ENCODE measurements at places on chromosomes 12 and 14.

DNA sequence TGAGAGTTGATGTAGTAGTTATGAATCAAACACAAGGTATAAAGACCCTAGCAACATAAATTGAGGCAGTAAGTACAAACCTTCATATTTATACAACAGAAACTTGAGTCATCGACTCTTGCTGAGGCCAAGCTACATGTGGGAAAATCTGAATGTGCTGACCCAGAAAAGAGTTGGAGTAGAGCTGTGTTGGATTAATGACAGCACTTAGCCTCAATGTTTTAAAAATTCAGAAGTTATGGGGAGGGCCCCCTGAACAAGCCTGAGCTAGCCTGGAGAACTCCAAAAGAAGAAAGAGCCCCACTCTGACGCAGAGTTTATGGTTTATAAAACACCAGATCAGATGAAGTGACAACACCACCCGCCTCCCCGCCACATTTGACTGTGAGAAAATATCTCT is 100.0 kb downstream of the DUSP6 start:
- DNase-seq, result no peak

- no peak for DNase-seq
These were observed 6.0 kb upstream of the ACVRL1 start for GRCh38 chr12:51901121-51901817.

- no peak for DNase-seq
These were observed 186.2 kb downstream of the DICER1 start for GRCh38 chr14:94970941-94971730.

DNA sequence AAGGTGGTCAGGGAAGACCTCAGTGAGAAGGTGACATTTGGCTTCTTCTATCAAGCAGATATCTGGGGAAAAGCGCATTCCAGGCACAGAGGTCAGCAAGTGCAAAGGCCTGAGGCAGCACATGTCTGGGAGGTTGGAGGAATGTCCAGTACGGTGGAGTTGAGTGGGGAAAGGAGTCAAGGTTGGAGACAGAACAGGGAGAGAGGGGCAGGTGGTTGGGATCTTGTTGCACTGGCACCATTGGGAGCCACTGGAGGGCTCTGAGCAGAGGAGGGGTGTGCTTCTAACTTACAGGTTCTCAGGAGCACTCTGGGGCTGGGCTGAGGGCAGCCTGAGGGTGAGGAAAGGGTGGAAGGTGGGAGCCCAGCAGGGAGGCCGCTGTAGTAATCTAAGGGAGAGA is 52.1 kb downstream of the EID3 start:
- no peak for DNase-seq

- peak; percentile 21 for DNase-seq
These were observed 122.9 kb downstream of the TSPAN9 start for GRCh38 chr12:3200032-3200617.
